ENCODE measurements at places on chromosomes 7 and 10. TPM values are rescaled to one million over a fixed set of nuclear protein-coding genes. Genes with fewer than 3 reads are reported as not detected.

- no peak for DNase-seq
- no peaks in the 10 kb centered on the region for H3K4me1 ChIP-seq
- H3K36me3 ChIP-seq: no peaks in the 10 kb centered on the region
- H3K4me3 ChIP-seq: no peak overlapping the region
- peaks cover 4% of the 10 kb centered on the region for H3K27me3 ChIP-seq
These were observed 30.5 kb upstream of the YAE1 start for GRCh38 chr7:39535720-39536119.

SPAM1 gene
- total RNA-seq: not detected

SPACDR gene
- total RNA-seq: not detected

FAM131B gene
- 1.5 TPM for total RNA-seq

- DNase-seq: no peak
- H3K4me3 ChIP-seq: no peak overlapping the region
- H3K27ac ChIP-seq: peak overlapping the region; percentile 72
- H3K4me1 ChIP-seq: peaks cover 12% of the 10 kb centered on the region
- no peaks in the 10 kb centered on the region for H3K27me3 ChIP-seq
These were observed 49.1 kb downstream of the MTURN start for GRCh38 chr7:30183749-30184369.

DNA sequence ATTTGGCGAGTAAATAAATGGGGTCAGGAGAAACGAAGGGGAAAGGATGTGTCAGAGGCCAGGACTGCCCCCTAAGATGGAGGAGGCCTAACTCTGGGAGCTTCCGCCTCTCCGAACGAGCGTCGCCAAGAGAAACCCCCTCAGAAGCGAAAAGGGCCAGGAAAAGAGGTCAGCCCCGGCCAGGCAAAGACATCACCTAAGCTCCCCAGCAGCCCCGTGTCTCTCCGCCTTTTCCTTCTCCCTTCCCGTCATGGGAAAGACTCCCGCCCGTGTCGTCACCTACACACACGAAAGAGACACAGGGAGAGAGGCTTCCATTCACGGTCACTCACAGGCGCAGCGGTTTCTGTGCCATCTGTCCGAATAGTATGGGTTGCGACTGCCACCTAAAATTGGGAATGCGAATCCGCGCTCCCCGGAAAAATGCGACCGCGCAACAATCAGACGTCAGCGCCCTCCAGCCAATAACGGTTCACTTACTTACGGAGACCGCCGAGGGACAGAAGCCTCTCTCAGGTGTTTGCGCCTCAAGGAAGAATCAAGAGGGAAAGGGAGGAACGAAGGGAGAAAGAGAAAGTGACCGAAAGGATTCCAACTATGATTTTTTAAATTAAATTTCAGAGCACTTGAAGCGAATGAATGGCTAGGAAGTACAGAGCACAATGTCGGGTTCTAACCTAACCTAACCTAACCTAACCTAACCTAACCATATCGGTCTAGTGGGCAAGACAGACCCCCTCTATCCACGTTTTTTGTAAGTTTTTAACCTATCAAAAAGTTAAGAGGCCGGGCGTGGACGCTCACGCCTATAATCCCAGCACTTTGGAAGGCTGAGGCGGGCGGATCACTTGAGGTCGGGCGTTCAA, at the start of gene CWF19L1:
Gene CWF19L1 (minus strand): TSS at position 400 of the 866 bp plus-strand sequence. CDS start 45 bp downstream, at position 355.
- no peaks in the 10 kb centered on the region for H3K36me3 ChIP-seq
- peak within 1 kb of the TSS; percentile 65 for H3K27ac ChIP-seq
- peaks cover 45% of the 10 kb centered on the region for H3K4me1 ChIP-seq

DNA sequence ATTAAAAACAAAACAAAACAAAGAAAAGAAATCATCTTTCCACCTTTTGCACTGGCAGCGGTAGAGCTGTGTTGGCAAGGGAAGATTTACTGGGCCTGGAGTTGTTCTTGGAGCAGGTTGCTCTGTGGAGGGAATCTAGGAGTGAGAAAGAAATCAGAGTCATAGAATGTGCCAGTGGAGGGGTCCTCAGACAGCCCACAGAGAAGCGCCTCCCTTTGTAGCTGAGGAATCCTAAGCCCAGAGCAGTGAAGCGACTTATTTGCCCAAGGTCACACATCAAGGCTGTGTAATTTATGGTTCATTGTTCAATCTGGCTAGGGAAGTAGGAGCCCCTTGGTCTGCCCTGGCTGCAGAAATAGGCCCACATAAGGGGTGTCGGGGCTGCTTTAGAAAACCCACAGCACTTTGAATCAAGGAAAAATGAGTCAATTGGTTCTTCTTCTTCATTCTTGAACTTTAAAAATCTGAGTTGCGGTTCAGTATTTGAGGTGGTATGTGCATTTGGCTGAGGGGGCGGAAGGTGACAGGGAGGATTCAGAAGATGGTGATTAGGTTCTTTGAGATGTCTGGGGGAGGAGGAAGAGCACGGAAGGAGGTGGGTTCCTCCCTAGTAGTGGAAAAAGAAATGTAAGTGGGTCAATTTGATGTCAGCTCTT, 253.7 kb downstream of the PTEN start:
- peaks cover 13% of the 10 kb centered on the region for H3K4me1 ChIP-seq
- no peaks in the 10 kb centered on the region for H3K27me3 ChIP-seq
- H3K4me3 ChIP-seq: no peak overlapping the region
- no peak for DNase-seq
- no peaks in the 10 kb centered on the region for H3K36me3 ChIP-seq

- H3K4me3 ChIP-seq: no peak overlapping the region
- H3K27me3 ChIP-seq: no peaks in the 10 kb centered on the region
- H3K36me3 ChIP-seq: no peaks in the 10 kb centered on the region
- H3K27ac ChIP-seq: no peak overlapping the region
- DNase-seq: no peak
These were observed 31.9 kb upstream of the SMKR1 start for GRCh38 chr7:129470411-129470810.

DNA sequence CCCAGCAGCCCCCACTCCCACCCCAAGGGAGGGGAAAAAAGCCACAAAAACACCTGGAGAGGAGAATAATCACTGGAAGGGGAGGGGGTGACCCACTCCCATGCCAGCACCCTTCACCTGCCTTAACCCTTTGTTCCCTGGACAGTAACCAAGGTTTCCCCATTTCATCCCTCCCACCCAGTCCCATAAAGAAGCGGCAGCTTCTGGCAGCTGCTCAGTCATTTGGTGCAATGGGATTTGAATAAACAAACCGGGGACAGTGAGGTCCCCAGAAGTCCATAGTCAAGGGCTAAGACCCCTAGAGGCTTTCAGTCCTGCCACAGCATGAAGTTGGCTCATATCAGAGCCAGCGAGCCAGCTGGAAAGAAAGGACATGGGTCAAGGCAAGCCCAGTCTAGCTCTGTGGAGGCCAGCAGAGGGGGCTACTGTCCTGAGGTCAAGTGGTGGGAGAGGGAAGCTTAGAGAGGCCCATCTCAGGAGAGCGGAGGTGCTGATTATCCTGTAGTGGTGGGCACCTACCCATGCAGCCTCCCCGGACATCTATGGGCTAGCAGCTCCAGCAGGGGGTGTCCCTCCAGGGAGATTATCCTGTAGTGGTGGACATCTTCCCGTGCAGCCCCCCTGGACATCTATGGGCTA, 58.9 kb upstream of the LBX1 start:
- H3K4me1 ChIP-seq: peaks cover 34% of the 10 kb centered on the region
- no peak overlapping the region for H3K27ac ChIP-seq
- H3K36me3 ChIP-seq: no peaks in the 10 kb centered on the region

- DNase-seq: peak; percentile 37
- no peaks in the 10 kb centered on the region for H3K36me3 ChIP-seq
- peaks cover 100% of the 10 kb centered on the region for H3K27me3 ChIP-seq
- H3K27ac ChIP-seq: no peak overlapping the region
- peaks cover 61% of the 10 kb centered on the region for H3K4me1 ChIP-seq
- no peak overlapping the region for H3K4me3 ChIP-seq
These were observed 4.6 kb downstream of the HMX3 start for GRCh38 chr10:123140164-123140982.

ZNF32 gene
- total RNA-seq: 75.9 TPM

- H3K4me3 ChIP-seq: peak overlapping the region; percentile 97
- no peak for DNase-seq
- peak overlapping the region; percentile 90 for H3K27ac ChIP-seq
- peaks cover 29% of the 10 kb centered on the region for H3K4me1 ChIP-seq
- H3K27me3 ChIP-seq: no peaks in the 10 kb centered on the region
- peaks cover 22% of the 10 kb centered on the region for H3K36me3 ChIP-seq
These were observed 639 bp upstream of the TFAM start for GRCh38 chr10:58384544-58384998.

DNA sequence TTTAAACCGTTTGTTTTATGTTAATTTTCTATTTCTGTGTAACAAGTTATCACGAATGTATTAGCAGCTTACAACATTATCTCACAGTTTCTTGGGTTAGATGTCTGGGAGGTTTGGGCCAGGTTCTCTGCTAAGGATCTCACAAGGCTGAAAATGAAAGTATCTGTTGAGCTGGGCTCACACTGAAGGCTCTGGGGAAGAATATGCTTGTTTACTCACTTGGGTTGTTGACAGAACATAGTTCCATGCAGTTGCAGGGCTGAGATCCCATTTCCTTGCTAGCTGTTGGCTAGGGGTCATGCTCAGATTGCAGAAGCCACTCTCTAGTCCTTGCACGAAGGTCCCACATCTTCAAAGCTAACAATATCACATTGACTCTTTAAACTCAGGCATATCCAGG, 266.6 kb upstream of the GNAI1 start:
- peak; percentile 5 for DNase-seq
- H3K4me3 ChIP-seq: no peak overlapping the region
- H3K27ac ChIP-seq: no peak overlapping the region
- no peaks in the 10 kb centered on the region for H3K4me1 ChIP-seq
- H3K27me3 ChIP-seq: no peaks in the 10 kb centered on the region

- DNase-seq: no peak
- H3K4me1 ChIP-seq: no peaks in the 10 kb centered on the region
- H3K27me3 ChIP-seq: no peaks in the 10 kb centered on the region
- no peak overlapping the region for H3K4me3 ChIP-seq
- no peak overlapping the region for H3K27ac ChIP-seq
These were observed 176.3 kb downstream of the DGKI start for GRCh38 chr7:137670222-137671064.

SLC18A3 gene
- total RNA-seq: not detected
